NK-92 treated with Interleukin-12 subunit alpha and Interleukin-12 subunit beta, amount 100 ng/mL, for 24 hours (cell line): ENCODE measurements at places on chromosomes 4 and X.

DNA sequence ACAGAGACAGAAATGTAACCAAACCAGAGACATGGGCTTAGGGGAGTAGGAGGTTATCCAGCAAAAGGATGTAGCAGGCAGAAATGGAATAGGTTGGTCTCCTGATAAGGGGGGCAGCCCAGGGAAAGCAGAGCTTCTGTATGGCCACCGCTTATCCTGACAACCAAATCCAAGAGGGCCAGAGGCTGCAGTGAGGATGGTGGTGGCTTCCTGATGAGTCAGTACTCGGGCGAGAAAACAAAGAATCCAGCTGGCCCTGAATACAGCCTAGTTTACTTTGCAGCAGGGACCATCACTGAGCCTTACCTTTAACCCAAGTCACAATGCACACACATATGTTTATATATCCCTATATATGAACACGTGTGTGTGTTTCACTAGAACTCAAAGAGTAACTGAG, 129.7 kb upstream of the FTHL17 start:
- DNase-seq = no peak

- DNase-seq = no peak
Measured at GRCh38 chr4:70607334-70607853, 15.3 kb downstream of the AMBN start.

- DNase-seq = no peak
Measured at GRCh38 chr4:142557239-142557801, 288.8 kb downstream of the INPP4B start.

GRCh38 chr4:106868381-106869035, 167.6 kb downstream of the DKK2 start:
- no peak for DNase-seq

GRCh38 chr4:185559915-185560281, 24.6 kb upstream of the PDLIM3 start:
- no peak for DNase-seq

- no peak for DNase-seq
Measured at GRCh38 chr4:8200302-8200975, 1.3 kb downstream of the SH3TC1 start.

GRCh38 chrX:47501226-47502074, 18.4 kb upstream of the ZNF41 start:
- no peak for DNase-seq

- DNase-seq = no peak
Measured at GRCh38 chrX:137032841-137033773, 688 bp downstream of the GPR101 start.

GRCh38 chr4:68734095-68734494, 63.6 kb upstream of the UGT2B15 start:
- no peak for DNase-seq

- no peak for DNase-seq
Measured at GRCh38 chr4:119211867-119212233, 663 bp upstream of the USP53 start.

GRCh38 chr4:130416228-130416627, 1320.3 kb downstream of the C4orf33 start:
- DNase-seq = no peak

DNA sequence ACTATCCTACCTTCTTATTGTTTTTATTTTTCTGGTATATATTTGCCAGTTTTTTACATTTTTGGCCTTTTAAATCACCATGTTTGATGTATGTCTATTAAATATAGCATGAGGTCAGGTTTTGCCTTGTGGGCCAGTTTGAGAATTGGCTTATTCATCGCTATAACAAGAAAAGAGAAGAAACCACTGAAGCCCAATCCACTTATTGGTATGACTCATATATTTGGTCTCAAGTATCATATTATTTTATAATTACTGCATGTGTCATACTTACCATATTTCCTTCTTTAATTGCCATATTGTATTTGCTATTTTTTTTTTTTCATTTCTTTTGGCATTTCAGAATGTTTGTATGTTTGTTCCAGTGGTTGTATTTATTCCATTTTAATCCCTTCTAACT, 99.3 kb downstream of the IRF2 start:
- no peak for DNase-seq
